ENCODE measurements at places on chromosomes 1 and 21. TPM values are rescaled to one million over a fixed set of nuclear protein-coding genes. Genes with fewer than 3 reads are reported as not detected.

DNA sequence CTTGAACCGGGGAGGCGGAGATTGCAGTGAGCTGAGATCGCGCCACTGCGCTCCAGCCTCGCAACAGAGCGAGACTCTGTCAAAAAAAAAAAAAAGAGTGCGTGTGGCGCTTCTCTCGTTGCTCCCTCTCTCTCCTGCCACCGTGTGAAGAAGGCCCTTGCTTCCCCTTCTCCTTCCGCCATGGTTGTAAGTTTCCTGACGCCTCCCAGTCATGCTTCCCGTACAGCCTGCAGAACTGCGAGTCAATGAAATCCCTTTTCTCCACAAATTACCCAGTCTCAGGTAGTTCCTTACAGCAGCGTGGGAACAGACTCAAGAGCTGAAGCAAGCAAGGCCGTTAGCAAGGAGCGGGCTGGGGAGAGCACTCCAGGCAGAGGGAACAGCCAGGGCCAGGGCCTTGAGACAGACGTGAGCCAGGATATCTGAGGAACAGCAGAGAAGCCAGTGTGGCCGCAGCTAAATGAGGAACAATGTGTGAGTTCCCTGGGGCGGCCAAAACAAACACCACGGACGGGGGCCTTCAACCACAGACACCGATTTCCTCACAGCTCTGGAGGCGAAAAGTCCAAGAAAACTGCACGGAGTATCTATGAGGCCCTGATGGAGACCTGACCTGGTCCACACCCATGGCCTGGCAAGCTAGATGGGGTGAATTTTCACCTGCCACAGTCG lies 54.2 kb upstream of the ETS2 start:
- H3K36me3 ChIP-seq, result no peaks in the 10 kb centered on the region
- H3K27ac ChIP-seq, result peak overlapping the region; percentile 31
- peak; percentile 43 for DNase-seq
- peaks cover 14% of the 10 kb centered on the region for H3K4me1 ChIP-seq

DNA sequence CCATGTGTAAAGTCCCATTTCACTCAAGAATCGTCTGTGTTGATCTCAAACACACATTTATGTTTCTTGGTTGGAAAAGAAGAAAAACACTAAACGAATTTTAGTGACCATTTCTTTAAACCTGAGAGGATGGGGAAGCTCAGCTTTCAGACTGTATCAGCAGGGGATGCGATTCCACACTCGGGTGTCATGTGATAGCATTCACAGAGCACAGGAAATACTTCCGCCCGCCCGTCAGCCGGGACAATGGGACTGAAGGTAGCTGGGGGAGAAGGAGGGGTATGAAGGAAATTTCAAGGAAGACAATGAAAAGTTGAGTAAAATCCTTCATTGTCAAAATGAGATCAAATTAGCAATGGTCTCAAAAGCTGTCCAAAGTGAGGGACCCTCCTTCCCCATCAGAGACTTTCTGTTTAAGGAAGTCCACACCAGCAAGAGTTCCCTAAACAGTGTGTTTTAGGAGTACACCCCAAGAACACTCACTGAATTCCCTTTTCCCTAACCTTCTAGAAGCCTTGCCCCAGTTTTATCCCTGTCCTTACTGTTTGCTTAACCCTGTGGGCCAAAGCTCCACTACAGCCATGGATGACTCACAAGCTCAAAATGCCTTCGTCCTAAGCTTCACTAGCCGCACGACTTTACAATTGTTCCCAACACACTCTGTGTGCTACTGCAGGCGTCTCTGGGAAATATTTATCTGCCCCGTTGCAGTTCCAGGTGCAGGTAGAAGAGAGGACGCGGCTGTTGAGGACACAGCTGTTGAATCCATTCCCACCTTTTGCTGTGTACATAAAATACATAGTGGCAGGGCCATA lies 51.4 kb upstream of the SIM2 start:
- no peak overlapping the region for H3K27ac ChIP-seq
- DNase-seq, result no peak
- no peaks in the 10 kb centered on the region for H3K36me3 ChIP-seq
- H3K4me3 ChIP-seq, result no peak overlapping the region

- H3K36me3 ChIP-seq, result no peaks in the 10 kb centered on the region
- H3K4me1 ChIP-seq, result no peaks in the 10 kb centered on the region
- no peak overlapping the region for H3K4me3 ChIP-seq
- peaks cover 92% of the 10 kb centered on the region for H3K27me3 ChIP-seq
These were observed 6.2 kb downstream of the KCNA3 start for GRCh38 chr1:110668549-110668948.

DNA sequence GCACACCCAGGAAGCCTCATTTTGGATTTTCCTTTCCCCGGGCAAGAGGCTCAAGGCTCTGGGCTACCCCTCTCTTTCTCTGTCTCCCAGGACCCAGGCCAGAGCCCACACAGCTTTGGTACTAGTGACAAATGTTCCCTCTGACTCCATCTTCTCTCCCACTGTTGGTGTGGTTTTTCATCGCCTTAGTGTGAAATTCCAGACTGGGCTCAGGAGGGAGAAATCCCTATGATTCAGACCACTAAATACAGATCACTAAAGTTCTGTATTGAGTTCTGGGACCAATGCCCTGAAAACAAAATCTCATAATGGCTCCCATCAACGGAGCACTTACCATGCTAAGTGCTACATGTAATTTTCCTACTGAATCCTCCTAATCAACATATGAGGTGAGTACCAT lies 26.1 kb downstream of the IQGAP3 start:
- no peaks in the 10 kb centered on the region for H3K27me3 ChIP-seq
- H3K4me3 ChIP-seq, result no peak overlapping the region
- no peak overlapping the region for H3K27ac ChIP-seq

FMN2 gene
- total RNA-seq, result not detected

DNA sequence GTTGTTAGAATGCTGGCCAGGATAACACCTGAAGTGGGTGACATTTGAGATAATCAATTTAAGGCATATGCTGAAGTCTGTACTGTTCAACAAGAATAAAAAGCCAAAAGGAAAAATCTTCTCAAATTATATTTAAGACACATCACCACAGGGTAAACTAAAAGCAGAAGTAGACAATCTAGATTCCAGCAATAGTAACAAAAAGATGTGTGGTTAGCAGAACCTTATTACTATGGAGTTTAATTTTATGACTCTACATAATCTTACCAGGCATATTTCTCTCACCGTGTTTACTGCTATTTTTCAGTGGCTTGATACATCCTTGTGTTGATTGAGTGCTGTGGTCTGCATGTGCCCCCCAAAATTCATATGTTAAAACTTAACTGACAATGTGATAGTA lies 300.4 kb upstream of the ZP4 start:
- no peak overlapping the region for H3K27ac ChIP-seq
- no peak for DNase-seq
- H3K27me3 ChIP-seq, result no peaks in the 10 kb centered on the region
- no peaks in the 10 kb centered on the region for H3K36me3 ChIP-seq

- no peak overlapping the region for H3K4me3 ChIP-seq
- H3K27me3 ChIP-seq, result no peaks in the 10 kb centered on the region
- H3K27ac ChIP-seq, result no peak overlapping the region
- no peaks in the 10 kb centered on the region for H3K36me3 ChIP-seq
These were observed 32.2 kb upstream of the CA6 start for GRCh38 chr1:8913457-8913856.

DNA sequence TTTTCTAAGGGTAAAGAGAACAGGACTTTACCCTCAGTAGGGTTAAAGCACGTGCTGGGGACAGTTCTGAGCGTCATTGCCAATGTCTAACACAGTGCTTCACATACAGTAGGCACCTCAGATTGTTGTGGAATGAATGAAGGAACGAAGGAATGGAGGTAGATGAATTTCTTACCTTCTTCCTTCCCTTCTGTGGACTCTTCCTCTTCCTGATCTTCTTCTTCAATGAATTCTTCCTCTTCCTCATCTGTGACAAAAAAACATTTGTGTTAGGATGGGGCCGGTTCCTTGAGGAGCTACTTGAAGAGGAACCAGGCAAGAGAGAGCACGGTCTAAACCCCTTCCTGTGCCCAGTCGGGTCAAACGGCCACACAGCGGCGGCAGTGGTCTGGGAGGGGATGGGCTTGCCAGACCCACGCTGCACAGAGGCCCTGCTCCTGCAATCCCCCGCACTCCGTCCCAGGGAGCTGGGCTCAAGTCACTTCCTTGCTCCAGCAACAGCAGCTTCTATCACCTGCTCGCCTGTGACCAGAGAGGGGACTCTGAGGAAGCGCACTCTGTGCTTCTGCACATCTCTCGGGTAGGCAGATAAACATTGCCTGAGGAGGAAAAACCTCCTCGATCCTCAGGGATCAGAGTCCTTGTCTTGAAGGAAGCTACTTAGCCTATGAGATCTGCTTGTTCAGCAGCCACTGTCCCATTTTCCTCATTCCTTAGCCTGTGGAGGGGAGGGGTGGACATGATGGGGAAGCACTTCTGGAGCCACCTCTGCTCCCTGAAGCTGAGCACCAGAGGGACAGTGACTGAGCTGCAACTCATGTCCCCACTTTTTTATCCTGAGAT lies 8.0 kb upstream of the SLC30A2 start:
- H3K4me1 ChIP-seq, result peaks cover 66% of the 10 kb centered on the region
- H3K27ac ChIP-seq, result peak overlapping the region; percentile 39
- H3K36me3 ChIP-seq, result peaks cover 66% of the 10 kb centered on the region
- DNase-seq, result no peak

DNA sequence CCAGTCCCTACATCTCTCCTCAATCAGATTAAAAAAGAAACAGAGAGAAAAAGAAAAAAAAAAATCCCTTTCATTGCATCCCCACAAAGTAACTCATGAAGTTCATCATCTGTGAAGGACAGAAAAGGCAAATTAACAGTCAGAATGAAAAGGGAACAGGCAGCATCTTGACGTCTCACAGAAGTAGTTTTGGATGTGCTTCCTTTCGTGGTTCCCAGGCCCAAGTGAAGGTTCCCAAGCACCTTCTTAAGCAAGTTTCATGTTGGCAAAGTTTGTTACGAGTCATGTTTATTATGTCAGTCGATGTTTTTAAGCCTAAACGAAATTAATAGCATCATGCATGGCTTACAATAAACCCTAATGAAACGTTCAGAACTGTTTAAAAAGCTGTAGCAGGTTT lies 475.2 kb downstream of the SETD4 start:
- peaks cover 45% of the 10 kb centered on the region for H3K27me3 ChIP-seq
- no peak overlapping the region for H3K4me3 ChIP-seq
- no peaks in the 10 kb centered on the region for H3K36me3 ChIP-seq
- no peak overlapping the region for H3K27ac ChIP-seq

S100B gene
- 2.8 TPM for total RNA-seq

DNA sequence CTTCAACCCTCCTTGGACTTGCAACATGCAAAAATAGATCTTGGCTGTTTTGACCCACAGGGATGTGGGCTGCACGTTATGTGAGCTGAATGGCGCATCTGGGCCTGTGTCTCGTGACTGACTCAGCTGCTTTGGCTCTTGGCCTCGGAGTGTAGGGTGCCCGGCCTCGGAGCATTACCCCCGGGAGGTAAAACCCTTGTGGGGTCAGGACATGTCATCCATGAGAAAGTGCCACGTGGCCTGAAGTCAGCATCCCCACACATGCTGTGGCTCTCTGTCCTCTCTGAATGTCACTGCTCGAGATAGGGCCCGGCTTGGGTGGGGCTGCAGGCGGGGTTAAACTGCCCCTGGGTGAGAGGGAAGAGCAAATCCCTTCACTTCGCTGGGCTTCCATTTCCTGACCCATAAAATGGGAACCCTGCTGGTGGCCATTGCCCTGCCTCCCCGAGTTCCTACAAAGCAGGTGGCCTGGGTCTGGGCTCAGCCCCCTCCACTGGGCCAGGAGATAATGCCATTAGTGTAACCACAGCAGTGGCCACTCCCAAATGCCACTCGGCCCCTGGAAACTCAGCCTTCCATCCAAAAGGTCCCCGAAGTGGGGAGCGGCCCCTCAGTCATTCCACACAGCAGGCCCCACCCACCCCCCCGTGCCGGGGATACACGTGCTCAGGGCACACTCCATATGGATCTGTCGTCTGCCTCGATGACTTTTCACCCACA lies 22.8 kb upstream of the TSPEAR start:
- no peaks in the 10 kb centered on the region for H3K4me1 ChIP-seq
- H3K4me3 ChIP-seq, result no peak overlapping the region
- H3K36me3 ChIP-seq, result peaks cover 6% of the 10 kb centered on the region
- DNase-seq, result no peak

DNA sequence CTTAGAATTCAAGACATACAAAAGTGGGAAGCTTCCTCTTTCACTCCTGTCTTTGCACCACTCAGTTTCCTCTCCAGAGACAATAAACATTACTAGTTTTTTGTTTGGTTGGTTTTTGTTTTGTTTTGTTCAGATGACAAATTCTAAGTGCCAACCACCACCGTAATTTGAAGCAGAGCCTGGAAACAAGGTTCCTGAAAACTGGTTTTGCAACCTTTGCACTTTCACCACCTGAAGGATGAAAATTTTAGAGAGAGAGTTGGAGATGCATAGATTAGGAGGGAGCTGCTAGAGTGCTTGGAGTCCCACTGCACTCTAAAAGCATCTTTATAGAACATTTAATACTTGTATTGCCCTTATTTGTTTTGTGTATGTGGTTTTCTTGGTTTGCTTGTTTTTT lies 20.2 kb upstream of the MGST3 start:
- no peaks in the 10 kb centered on the region for H3K4me1 ChIP-seq
- DNase-seq, result no peak
- no peak overlapping the region for H3K4me3 ChIP-seq

GRCh38 chr1:3125078-3125477 lies 56.1 kb downstream of the PRDM16 start:
- DNase-seq, result no peak
- peaks cover 85% of the 10 kb centered on the region for H3K4me1 ChIP-seq
- no peaks in the 10 kb centered on the region for H3K36me3 ChIP-seq

GRCh38 chr1:203097001-203097400 lies 11.2 kb upstream of the MYOG start:
- no peaks in the 10 kb centered on the region for H3K36me3 ChIP-seq
- no peak overlapping the region for H3K4me3 ChIP-seq
- no peak overlapping the region for H3K27ac ChIP-seq
- no peak for DNase-seq
- peaks cover 11% of the 10 kb centered on the region for H3K27me3 ChIP-seq

ALDH9A1 gene
- total RNA-seq, result 63.2 TPM

RUNX1 gene
- total RNA-seq, result 1.5 TPM

DNA sequence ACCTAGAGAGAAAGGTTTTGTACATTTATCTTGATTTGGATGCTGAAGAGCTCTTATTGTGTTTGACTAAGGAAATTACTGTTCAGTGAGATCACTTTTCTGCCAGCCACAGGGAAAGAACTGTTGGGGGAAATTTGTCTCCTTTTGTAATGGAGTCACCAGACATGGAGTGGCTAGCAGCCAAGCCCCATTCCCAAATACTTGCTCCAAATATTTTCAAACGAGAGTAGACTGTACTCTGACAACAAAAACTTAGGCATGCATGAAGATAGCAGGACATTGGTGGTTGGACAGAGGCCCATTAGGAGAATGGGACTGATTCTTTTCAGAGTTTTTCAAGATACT lies 21.1 kb downstream of the IPO9 start:
- DNase-seq, result peak; percentile 30
- no peaks in the 10 kb centered on the region for H3K27me3 ChIP-seq
- H3K4me3 ChIP-seq, result peak overlapping the region; percentile 5
- peaks cover 37% of the 10 kb centered on the region for H3K4me1 ChIP-seq
- H3K27ac ChIP-seq, result peak overlapping the region; percentile 79
- H3K36me3 ChIP-seq, result peaks cover 57% of the 10 kb centered on the region

GRCh38 chr1:44284184-44284583 lies 70.9 kb downstream of the ERI3 start:
- no peaks in the 10 kb centered on the region for H3K27me3 ChIP-seq
- H3K36me3 ChIP-seq, result peaks cover 55% of the 10 kb centered on the region
- H3K27ac ChIP-seq, result no peak overlapping the region
- H3K4me3 ChIP-seq, result no peak overlapping the region

GRCh38 chr1:201884425-201884824 lies 4.3 kb upstream of the SHISA4 start:
- peaks cover 77% of the 10 kb centered on the region for H3K4me1 ChIP-seq
- H3K36me3 ChIP-seq, result no peaks in the 10 kb centered on the region
- H3K27me3 ChIP-seq, result no peaks in the 10 kb centered on the region
- H3K4me3 ChIP-seq, result no peak overlapping the region
- peak overlapping the region; percentile 90 for H3K27ac ChIP-seq

GRCh38 chr1:51100264-51100880 lies 1.7 kb upstream of the C1orf185 start:
- no peak overlapping the region for H3K27ac ChIP-seq
- DNase-seq, result no peak
- no peak overlapping the region for H3K4me3 ChIP-seq
- H3K36me3 ChIP-seq, result no peaks in the 10 kb centered on the region

All from left ventricle myocardium inferior (tissue), 1 donor.